ENCODE measurements at places on chromosomes 13 and 19.

DNA sequence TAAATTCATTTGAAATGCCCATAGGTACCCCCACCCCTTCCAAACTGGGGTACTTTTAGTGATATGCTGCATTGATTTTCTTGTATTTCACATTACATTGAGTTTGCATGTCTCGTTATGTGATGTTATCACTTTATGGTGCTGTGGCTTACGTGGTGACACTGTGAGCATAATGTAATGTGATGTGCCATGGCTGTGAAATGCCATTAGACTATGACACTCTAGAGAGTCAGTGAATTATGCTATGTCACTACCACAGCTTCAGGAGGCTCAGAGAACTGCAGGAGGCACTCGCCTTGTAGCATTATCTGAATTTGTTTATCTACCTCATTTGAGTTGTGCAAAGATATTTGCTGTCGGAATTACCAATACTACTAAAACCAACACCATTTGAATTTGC lies 590.1 kb upstream of the SLC10A2 start:
- DNase-seq = no peak

DNA sequence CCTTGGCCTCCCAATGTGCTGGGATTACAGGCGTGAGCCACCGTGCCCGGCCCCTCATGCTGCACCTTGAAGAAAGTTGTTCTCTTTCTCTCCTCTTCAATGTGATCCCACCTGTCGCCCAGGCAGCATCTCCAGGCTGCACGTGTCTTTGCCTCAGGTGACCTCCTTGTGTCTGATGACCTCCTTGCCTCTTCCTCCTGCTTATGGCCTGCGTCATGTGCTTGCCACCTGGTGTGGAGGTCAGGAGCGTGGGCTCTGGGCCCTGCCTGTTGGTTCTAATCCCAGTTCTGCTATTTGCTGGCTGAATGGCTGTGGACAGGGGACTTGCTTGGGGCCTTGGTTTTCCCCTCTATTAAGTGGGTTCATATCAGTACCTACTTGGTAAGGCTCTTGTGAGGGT lies 6.3 kb downstream of the BICRA start:
- DNase-seq = no peak

- no peak for DNase-seq
These were observed at the start of gene CD22 for GRCh38 chr19:35328851-35329285. CD22 (plus strand) TSS chr19:35329187; CDS start chr19:35332041, 2,854 bp downstream.

DNA sequence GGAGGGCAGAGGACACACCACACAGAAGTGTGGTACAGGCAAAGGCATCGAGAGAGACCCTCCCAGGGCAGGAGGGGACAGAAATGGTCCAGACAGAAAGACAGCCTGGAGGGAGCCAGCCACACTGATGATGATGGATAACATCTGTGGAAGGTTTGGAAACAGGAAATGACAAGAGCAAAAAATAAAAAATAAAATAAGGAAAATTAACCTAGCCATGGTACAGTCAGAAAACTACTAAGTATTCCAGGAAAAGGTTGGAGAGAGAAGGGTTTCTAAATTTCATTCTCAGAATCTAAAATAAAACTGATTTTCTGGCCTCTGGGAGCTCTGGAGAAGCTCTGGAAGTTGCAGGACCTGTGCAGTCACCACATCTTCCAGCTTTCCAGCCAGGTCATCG lies 115.2 kb upstream of the VSTM2B start:
- no peak for DNase-seq

DNA sequence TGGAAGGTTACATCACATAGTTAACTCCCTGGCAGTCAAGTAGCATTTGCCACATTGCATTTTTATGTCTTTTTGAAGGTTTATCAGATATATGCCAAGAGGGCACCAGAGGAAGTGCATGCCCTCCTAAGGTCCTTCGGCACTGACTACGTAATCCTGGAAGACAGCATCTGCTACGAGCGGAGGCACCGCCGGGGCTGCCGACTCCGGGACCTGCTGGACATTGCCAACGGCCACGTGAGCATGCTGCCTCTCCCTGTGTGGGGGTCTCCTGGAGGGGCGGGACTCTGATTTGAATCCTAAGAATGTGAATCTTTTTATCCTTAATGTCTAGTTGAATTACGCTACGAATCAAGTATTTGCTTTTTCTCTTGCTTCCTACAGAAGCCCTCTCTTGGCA lies 74.8 kb downstream of the DPY19L3 start:
- no peak for DNase-seq

DNA sequence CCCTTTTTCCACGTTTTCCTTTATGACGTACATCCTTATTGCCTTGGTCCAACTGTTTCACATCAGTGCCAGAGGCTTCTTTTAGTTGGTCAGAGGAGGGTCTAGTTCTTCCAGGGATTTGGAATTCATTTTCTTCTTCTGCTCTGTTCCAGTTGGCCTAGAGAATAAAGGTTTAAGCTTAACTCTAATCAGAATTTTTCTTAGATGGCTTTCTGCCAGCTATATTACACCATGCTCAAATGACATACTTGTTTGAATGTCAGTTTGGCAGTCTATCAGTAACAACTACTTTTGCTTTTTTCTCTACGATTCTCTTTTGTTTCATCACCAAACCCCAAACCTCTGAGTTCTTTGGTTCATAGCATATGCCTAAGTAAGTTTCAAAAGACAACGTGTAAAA lies 16.8 kb downstream of the SPART start:
- no peak for DNase-seq

DNA sequence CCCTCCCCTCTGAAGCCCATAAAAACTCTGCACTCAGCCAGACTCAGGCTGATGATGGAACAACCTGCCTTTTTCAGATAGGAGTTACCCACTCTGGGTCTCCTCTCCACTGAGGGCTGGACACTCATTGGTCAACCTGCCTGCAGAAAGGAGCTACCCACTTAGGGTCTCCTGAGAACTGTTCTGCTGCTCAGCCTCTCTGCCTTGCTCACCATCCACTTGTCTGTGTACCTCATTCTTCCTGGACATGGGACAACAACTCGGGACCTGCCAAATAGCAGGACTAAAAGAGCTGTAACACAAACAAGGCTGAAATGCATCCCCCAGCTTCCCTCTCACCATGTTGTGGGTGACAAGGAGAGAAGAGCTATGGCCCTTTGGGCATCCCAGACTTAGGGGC lies 18.4 kb upstream of the RCBTB2 start:
- no peak for DNase-seq

- no peak for DNase-seq
These were observed 343.6 kb downstream of the FGF9 start for GRCh38 chr13:22014469-22014868.

GRCh38 chr13:108168929-108169328 lies 46.4 kb downstream of the LIG4 start:
- no peak for DNase-seq

DNA sequence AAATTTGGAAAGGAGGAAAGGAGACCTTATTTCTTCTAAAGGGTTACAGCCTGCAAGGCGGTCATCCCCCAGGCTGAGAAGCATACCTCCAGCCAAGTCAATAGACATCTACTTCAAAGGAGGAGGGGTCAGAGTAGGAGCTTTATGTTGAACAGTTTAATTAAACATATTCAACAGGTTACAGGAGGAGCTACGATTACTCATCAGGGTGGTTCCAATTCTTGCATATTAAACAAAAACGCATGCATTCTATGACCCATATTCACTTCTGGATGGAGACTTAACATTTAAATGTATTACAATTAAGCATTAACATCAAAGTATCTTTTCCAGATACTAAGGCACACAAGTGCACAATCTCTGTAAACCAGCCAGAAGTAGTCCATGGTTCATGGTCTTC lies 1955.0 kb downstream of the PCDH9 start:
- DNase-seq = no peak

GRCh38 chr19:40219721-40220276 lies 1.6 kb upstream of the TTC9B start:
- DNase-seq = no peak

DNA sequence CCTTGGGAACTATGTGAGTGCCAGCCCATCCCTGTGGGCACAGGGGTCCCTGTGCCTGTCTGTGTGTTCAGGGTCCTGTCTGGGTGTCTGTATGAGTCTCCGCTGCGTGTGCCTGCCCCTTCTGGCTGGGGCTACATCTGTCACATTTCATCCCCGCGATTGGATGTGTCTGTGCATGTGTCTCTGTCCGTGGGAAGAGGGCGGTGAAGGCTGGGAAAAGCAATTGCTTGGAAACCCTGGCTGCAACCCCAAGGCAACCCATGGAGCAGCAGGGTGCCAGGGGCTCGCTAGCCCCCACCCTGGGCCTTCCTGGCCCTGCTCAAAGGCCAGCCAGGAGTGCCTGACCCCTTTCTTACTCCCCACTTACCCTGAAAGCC lies 1.4 kb downstream of the MAG start:
- no peak for DNase-seq

DNA sequence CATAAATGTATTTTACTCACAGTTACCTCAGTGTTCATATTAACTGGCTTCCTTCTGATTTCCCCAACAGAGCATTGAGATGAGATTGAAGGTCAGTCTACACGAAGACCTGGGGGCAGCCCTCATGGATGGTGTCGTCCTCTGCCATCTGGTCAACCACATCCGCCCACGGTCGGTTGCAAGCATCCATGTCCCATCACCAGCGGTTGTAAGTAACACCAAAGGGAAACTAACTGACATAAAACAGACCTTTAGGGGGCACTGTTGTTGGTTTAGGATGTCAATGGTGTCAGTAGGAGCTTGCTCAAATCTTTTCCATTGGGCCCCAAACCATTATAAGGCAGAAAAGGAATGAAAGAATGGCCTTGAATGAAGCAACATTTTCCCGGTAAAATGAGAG lies 68.2 kb downstream of the ESD start:
- DNase-seq = peak; percentile 7

DNA sequence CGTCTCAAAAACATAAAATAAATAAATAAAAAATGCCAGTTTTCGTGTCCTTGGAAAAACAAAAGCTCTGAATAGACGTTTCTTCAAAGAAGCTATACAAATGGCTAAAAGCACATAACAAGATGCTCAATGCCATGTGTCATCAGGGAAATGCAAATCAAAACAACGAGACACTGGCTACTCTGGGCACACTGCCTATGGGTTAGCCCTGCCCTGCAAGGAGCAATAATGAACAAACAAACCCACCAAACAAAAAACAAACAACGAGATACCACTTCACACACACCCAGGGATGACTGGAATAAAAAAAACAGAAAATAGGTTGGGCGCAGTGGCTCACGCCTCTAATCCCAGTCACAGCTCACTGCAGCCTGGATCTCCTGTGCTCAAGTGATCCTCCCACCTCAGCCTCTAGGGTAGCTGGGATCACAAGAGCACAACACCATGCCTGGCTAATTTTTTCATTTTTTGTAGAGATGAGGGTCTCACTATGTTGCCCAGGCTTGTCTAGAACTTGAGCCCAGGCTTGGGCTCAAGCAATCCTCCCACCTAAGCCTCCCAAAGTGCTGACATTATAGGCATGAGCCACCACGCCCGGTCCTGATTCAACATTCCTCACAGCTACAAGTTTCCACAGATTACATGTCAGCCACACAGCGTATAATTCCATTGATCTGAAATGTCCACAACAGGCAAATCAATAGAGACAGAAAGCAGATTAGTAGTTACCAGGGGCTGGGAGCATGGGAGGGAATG lies 15.5 kb upstream of the ISYNA1 start:
- DNase-seq = no peak

- DNase-seq = no peak
These were observed 95.6 kb downstream of the FAM216B start for GRCh38 chr13:42876887-42877545.

DNA sequence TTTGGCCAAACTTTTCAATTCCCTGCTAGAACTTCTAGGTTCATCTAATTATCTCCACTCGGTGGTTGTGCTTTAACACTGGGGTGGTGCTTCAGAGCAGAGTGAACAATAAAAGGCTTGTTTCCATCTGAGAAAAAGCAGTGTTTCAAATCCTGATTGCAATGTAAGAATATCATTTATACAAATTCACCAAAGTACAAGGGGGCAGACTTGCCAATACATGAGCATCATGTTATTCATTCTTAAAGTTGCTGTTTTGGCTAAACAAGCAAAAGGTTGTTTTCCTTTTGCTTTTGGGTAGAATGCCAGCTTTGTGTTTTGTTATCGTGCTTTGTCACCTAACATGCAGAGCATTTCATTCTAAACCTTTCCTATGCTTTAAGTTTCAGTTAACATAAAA lies 78.5 kb upstream of the UBAC2 start:
- DNase-seq = no peak

- DNase-seq = no peak
These were observed 488.4 kb downstream of the KLF5 start for GRCh38 chr13:73547239-73547638.

DNA sequence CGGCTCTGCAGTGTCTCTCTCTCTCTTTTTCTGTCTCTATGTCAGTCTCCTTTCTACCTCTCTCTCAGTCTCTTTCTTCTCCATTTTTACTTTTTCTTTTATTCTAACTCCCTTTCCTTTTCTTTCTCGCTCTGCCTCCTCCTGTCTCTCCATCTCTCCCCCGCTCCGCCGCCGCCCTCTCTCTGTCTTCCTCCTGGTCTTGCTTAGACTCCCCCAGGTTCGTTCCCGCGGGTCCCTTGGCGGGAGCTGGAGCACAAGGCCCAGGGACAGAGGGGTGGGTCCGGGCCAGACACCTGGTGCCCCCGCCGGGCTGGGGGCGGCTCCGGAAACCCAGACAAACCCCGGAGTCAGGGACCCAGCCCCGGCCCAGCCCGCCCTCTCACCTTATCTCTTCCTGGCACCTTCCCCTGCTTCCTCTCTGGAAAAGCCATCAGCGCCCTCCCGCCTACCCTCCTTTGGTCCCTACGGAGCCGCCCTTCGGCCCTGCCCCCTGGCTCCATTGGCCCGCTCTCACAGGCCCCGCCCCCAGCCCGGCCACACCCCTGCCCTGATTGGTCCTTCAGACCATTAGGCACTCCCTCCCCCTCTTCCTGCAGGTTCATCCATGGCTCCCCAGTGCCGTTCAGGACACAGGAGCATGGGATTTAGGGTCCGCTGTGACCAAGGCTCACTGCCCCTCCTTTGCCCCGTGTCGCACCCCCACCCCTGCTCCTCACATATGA lies 15.4 kb upstream of the NOP53 start:
- DNase-seq = no peak

DNA sequence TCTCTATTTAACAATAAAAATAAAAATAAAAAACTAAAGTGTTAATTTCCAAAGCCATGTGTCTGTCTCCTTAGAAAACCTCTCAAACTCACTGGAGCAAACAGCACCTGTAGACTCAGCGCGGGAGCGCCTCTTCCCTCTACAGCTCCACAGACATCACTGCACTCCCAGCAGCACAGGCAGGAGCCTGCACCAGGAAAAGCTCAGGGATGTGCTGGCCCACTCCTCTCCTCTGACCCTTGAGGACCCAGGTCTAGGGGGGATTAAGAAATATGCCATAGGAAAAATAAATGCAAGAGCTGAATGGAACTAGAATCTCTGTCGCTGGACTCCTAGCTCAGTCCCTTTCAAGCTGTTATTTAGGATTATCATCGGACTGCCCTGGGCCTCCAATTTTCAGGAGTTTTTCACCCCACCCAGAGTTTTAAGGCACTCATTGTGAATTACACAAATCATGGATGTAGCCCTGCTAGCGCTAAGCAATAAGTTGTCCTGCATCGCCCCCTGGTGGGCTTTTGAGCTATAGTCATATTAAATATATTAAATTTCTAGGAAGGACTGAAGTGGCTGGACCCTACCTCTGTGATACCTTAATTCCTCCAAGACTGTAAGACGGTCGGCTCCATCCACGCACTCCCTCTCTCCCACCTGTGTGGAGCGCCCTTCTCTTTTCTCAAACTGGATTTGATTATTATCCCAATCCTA lies 333.9 kb downstream of the UQCRFS1 start:
- peak; percentile 15 for DNase-seq
